ENCODE measurements at places on chromosomes 1 and 21.

DNA sequence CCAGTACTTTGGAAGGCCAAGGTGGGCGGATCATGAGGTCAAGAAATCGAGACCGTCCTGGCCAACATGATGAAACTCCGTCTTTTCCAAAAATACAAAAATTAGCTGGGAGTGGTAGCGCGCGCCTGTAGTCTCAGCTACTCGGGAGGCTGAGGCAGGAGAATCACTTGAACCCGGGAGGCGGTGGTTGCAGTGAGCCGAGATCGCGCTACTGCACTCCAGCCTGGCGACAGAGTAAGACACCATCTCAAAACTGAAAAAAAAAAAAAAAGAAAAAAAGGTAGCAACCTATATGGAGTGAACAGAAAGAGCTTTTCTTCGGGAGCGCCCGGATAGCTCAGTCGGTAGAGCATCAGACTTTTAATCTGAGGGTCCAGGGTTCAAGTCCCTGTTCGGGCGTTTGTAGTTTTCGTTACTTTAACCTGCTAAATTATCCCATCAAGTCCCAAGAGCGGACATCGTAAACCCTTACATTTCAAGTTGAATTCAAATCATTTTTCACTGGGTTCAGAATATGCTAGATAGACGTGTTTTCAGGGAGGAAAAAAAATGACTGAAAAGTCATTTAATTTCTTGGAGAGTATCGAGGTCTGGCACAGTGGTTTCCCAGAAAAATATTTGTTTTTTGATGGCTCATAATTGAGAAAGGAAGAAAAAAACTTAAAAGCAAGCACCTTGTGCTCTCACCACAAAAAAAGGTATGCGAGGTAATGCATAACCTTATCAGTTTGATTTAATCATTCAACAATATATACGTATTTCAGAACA is 9.8 kb upstream of the MDM4 start:
- DNase-seq = peak; percentile 85

DNA sequence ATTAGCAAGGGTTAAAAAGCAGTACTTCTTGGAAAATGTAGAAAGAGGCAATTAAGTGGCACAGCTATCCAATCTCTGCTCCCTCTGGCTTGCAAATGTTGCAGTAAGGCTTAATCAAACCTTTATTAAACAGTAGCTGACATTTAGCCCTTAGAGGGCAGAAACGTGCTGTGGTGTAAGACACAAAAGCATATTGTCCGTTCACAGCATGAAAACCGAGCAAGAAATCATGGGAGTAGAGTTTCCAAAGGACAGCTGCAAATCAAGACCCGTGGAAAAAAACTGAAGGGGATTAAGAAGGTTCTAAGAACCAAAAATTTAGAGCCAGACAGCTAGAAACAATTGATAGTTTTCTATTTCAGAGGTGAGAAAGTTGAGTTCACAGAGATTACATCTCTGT is 13.1 kb downstream of the ZP4 start:
- no peak for DNase-seq

- DNase-seq = no peak
Observed at GRCh38 chr21:44734026-44734745, 22.8 kb upstream of the TSPEAR start.

DNA sequence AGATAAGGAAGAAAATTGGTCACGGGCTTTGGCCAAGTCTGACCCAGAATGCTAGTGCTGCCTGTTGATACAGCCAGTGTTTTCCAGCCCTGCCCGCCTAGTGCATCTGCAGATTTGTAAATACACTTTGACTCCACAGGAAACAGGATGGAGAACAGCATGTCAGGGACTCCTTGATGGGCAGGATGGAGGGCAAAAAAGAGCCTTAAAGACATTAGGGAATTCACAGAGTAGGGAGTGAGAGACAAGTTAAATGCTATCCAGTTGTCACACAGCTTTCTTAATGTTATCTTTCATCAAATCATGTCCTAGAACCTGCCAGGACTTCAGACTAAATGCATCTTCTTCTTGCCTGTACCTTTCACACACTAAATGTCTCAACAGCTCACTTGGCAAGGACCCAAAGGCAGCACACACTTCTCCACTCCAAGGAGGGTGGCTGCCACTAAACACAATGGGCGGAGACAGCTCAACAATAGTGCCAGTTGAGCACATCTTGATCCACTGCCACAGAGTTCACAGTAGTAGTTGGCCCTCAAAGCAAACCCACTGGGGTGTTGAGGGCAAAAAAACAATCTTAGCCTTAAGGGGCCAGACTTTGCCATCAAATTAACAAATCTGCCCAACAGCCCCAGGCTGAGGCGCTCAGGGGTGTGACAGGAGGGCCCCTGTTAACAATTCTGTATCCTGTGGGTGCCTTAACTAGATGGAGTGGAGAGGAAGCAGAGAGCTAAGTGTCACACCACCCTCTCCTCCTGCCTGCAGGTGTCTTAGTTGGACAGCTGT is 2.7 kb downstream of the HIVEP3 start:
- DNase-seq = no peak

DNA sequence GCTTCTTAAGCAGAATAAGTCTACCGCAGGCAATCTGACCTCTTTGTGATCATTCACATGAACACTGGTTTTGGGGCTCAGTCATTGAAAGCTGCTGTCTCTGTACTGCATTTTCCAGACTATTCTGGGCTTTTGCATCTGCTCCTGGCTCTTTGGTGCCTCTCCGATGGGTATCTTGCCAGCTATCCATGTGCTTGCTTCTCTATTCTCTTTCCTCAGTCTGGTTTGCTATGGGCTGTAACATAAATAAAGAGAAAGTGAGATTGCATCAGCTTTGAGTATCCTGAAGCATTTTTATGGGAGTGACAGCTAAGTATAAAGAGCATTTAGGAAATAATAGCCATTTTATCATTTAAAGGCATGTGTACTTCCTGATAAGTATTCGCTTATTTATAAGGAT is 70.7 kb downstream of the C1orf21 start:
- no peak for DNase-seq

DNA sequence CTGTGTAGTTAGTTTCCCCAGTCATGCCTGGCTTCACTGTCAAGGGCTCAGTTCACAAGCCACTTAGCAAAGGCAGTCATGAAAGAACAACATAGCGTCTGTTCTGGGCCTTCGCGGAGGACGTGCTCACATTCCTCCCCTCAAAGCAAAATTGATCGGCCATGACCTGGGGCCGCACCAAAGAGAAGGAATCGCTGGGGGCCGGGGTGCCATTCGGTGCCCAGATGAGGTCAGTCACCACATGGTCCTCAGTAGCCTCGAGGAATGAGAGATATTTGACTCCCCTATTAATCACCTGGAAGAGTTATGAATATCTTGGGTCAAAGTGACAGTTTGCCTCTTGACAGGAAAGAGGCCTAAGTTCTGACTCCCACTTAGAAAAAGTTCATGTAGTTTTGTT is 251.1 kb upstream of the JUN start:
- DNase-seq = no peak

GRCh38 chr1:3196577-3197245 is 127.7 kb downstream of the PRDM16 start:
- no peak for DNase-seq

GRCh38 chr1:202230061-202230938 is 36.7 kb downstream of the LGR6 start:
- DNase-seq = no peak

- peak; percentile 43 for DNase-seq
Observed at GRCh38 chr21:16194788-16195537, 465.2 kb downstream of the USP25 start.

DNA sequence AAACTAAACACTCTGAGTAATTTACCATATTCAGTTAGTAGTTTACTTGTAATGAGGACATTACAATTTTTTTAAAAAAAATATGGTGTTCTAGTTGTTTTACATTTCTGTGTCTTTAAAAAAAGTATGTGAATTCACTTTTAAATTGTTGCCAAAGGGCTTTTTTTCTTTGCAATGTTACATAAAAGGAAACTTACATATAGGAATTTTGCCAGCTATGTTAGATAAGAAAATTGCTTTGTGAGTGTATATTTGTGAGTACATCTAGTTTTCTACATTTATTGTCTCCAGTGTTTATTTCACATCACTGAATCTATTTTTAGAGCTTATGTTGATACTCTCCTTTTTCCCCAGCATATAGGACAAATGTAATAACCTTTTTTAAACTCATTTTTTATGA is 206.8 kb downstream of the GPR52 start:
- no peak for DNase-seq

DNA sequence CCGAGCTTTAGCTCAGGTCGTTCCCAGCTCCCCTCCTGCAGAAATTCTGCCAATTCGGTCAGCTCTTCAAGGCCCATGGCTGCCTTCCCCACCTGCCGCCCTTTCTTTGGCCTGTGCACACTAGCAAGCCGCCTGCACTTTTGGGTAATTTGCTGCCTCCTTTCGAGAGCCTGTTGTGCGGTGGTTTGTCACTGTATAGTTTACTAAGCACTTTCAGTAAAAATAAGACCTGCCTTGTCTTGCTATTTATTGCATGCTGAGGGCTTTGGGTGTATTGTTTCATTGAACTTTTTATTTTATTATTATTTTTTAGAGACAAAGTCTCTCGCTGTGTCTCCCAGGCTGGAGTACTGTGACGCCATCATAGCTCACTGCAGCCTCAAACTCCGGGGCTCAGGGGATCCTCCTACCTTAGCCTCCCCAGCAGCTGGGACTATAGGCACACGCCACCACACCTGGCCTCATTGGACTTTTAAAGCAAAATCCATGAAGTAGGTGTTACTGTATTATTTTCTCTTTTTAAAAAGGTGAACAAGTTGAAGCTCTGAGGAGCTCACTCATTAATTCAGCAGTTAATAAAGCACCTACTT is 1.1 kb upstream of the FABP3 start:
- no peak for DNase-seq

- DNase-seq = no peak
Observed at GRCh38 chr1:30777060-30777903, 19.7 kb upstream of the LAPTM5 start.

DNA sequence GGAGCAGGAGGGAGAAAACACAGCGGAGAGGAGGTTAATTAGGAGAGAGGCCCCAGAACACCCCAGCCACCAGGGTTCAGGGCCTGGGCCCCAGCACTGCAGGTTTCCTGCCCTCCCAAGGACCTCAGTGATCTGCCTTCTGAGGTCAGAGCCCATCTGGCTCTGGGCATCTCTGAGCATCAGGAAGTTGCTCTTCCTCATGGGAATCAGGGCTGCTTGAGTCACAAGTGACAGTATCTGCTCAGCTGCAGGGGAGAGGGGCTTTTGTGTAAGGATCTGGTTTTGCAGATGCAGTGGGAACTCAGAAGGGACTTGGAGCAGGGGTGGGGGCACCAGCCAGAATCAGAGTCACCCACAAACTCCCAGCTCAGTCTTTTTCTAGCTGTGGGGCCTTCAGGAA is 472.1 kb downstream of the PTPRU start:
- DNase-seq = no peak

DNA sequence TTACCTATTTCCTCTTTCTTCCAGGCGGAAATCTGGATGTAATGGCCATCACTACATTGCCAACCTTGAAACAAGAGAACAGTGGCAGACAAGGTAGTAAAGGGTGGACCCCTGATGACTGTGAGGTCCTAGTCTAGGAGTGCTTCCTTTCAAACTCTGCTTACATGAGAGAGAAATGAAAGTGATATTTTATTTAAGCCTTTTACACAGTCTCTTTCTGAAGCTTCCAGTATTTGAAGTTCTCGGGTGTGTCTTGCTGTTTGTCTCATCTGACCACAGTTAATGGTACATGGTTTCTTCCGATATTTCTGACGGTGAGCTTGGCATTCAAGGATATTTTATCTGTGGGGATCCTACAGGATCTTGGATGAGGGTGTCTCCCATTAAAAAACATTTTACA is 215.2 kb downstream of the SLC45A1 start:
- DNase-seq = no peak

DNA sequence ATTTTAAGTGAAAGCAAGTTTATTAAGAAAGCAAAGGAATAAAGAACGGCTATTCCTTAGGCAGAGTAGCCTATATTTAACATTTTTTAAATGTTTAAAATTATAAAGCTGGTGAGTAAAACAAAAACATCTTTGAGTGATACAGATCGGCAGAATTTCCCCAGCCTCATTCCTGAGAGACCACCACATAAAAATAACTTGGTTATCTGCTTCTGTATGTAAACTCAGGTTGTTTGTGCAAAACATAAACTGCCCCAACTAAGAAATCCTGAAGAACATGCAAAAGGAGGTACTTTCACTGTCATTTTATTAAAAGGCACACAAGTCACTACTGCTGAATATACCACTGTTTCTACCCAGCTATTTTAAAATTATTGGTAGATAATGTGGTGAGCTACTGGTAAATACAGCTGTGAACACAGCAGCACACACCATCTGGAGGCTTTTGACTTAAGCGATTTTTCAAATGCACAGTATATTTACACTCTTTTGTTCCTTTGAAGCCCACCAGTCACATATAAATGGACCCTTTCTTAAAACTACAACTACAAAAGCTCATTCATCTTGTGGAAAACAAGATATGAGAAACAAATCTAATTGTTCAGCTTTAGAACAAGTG is 119.3 kb downstream of the RERE start:
- DNase-seq = no peak

- no peak for DNase-seq
Observed at GRCh38 chr1:230907472-230908205, 39.3 kb upstream of the C1orf198 start.

- DNase-seq = no peak
Observed at GRCh38 chr21:38293113-38293512, 36.3 kb downstream of the KCNJ15 start.

DNA sequence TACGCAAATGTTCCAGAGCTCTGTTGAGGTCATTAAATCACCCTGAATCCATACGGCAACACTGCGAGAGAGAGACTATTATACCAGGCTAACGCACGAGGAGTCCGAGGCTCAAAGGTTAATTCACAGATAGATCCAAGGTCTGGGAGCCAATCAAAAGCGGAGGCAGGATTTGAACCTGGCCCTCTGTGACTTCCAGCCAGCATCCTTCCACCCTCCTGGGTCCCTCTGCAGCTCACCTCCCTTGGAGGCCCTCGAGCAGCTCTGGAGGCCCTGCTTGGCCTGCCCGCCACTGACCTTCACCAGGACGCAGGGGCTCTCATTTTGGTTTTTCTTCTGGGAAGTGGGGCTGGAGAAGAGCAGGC is 42.1 kb downstream of the KIAA1614 start:
- no peak for DNase-seq

- DNase-seq = no peak
Observed at GRCh38 chr1:5594056-5594956, 397.9 kb downstream of the NPHP4 start.

GRCh38 chr1:85584923-85585322 is 4.4 kb downstream of the CCN1 start:
- no peak for DNase-seq

- DNase-seq = no peak
Observed at GRCh38 chr1:38693759-38694158, 165.8 kb downstream of the RRAGC start.

GRCh38 chr1:179121159-179121938 is 39.5 kb downstream of the TOR3A start:
- no peak for DNase-seq
